ENCODE measurements at places on chromosomes 1 and 21.
A peak's percentile ranks its signal among the peaks of the same experiment; 100 is the strongest.

DNA sequence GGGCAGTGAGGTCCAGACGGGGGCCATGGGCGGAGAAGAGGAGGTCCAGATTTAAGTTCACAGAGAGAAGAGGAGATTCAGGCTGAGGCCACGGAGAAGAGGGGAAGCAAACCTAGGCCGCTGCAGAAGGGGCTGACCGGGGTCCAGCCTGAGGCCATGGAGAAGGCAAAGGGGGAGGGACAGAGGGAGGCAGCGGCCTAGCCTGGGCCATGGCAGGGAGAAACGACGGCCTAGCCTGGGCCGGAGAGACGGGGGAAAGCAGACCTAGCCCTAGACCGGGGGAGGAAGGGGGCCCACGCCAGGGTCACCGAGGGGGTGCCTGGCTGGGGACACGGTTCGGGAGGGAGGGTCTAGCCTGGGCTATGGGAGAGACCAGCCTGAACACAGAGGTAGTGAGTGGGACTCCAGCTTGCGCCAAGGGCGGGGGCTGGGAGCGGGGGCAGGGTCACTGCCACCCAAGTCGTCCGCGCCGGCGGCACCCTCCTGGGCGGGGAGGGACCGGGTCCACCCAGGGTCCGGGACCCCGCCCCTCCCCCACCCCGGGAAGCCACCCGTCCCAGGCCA, 459 bp downstream of the CAPZB start:
- peak; percentile 48 for DNase-seq

GRCh38 chr1:107926436-107927080, 38.4 kb downstream of the VAV3 start:
- no peak for DNase-seq

GRCh38 chr1:64403331-64403730, 66.6 kb upstream of the CACHD1 start:
- no peak for DNase-seq

- DNase-seq: no peak
These were observed 123.6 kb upstream of the IPO9 start for GRCh38 chr1:201705389-201705788.

DNA sequence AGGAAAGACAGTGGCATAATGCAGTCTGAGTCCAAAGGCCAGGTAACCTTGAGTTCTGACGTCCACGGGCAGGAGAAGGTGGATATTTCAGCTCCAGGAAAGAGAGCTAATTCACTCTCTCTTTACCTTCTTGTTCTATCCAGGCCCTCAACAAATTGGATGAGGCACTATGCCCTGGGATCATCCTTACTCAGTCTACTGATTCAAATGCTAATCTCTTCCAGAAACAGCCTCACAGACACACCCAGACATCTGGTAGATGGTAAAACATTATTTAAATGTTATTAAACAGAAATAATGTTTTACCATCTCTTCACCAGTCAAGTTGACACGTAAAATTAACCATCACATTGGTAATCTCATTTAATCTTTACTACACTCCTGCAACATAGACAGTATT, 73.0 kb downstream of the RBM11 start:
- DNase-seq: peak; percentile 80

- DNase-seq: no peak
These were observed 24.1 kb upstream of the CCDC27 start for GRCh38 chr1:3727825-3728776.

GRCh38 chr1:28836421-28836956, 24.5 kb downstream of the OPRD1 start:
- no peak for DNase-seq

DNA sequence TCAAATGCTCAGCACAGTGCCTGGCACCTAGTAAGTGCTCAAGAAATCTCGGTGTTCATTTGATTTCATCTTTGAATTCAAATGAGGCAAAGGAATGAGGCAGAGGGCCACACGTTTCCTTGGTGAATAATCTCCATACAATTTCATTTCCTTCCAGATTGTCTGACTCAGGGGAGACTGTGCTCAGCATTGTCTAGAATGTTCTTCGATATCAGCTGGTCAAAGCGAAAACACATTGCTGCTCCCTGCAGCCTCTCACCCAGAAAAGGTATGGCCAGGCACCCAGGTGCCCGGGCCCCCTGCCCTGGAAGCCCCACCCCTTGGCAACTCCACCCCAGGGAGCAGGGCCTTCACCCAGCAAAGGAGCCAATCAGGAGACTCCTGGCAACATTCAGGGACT, 55.8 kb downstream of the FBXO2 start:
- no peak for DNase-seq

DNA sequence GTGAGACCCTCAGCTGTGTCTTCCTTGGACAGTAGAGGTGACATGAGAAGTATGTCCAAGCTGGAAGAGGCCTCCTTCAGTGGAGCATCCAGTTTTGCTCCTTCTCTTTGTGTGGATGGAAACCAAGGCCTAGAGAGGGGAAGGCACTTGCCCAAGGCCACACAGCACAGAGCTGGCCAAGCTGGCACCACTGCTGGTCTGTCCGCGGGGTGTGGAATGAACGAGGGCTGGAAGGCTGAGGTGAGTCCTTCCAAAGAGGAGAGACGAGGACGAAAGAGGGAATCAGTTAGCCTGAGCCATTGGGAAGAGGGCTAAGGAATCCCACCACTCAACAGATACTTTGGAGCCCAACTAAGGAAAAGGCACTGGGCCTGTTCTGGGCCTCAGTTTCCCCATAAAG, 27.8 kb upstream of the SELENON start:
- no peak for DNase-seq

DNA sequence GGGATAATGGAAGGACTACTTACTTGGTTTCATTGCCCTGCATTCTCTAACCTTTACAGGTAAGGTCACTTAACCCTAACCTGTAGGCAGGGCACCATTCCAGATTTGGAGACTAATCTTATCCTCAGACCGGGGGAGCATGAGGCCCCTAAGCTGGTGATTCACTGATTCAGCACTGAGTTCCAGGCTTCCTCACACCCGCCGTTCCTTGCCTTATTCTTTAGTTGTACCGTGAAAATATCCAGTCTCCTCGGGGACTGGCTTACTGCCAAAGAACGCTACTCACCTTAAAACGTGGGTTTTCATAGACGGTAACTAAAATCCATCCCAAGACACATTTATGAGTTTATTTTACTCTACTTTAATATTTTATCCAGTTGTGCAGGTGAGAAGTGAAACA, 44.3 kb upstream of the COL24A1 start:
- DNase-seq: peak; percentile 15

DNA sequence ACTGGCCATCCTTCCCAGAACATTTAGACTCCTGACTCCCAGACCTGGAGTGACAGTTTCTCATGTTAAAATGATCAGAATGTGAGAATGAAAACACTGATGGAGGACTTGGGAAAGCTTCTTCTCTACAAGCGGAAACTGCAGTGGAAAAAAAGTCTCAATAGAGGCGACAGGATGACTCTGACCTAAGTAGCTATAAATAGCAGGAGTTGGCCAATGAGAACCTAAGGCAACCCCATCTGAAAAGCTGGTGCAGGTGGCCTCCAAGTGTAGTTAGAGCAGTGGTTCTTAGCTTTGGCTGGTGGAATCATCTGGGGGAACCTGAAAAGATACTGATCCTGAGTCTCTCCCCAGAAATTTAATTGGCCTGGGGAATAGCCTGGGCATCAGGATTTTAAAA, 44.2 kb upstream of the EXOSC10 start:
- no peak for DNase-seq

DNA sequence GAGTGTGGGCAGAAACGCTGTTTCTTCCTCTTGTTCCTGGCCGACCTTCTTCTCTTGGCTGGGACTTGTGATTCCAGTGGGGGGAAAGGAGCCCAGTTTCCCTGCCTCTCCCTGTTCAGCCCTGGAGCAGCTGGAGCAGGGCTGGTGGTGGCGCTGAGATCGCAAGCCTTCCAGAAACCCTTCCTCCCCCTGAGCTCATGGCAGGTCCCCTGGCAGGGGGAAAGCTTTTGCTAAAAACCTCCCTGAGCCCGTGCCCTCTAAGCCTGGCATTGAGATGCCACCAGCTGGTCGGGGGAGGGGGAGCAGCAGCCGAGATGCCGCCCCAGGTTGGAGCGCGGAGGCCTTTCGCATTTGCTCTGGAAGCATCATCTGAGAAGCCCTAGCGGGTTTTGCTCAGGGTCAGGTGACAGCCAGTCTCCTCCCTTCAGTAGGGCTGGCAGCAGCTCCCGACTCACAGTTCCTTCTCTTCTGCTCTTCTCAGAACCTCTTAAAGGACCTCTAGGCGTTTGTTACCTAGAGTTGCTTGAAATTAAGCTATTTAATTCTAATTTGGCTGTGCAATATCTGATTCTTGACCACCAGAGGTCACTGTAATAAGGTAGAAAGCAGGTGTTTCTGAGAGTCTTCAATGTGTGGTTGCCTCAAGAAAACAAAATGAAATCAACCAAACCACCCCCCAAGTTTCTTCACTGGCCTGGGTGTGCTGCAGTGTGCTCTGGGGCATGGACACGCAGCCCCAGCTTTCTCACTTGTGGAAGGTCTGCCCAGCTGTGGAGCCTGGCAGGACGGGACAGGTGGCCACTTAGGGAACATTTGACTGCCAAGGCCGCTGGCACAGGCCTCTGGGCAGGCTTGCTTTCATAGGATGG, 257.3 kb downstream of the CAMTA1 start:
- DNase-seq: peak; percentile 76

- DNase-seq: no peak
These were observed 238.3 kb downstream of the OMA1 start for GRCh38 chr1:58308206-58308605.

- DNase-seq: peak; percentile 67
These were observed 637 bp downstream of the PLXNA2 start for GRCh38 chr1:208243527-208243966.

Data from NCI-H82 (cell line).